ENCODE measurements at places on chromosomes 4 and X.

DNA sequence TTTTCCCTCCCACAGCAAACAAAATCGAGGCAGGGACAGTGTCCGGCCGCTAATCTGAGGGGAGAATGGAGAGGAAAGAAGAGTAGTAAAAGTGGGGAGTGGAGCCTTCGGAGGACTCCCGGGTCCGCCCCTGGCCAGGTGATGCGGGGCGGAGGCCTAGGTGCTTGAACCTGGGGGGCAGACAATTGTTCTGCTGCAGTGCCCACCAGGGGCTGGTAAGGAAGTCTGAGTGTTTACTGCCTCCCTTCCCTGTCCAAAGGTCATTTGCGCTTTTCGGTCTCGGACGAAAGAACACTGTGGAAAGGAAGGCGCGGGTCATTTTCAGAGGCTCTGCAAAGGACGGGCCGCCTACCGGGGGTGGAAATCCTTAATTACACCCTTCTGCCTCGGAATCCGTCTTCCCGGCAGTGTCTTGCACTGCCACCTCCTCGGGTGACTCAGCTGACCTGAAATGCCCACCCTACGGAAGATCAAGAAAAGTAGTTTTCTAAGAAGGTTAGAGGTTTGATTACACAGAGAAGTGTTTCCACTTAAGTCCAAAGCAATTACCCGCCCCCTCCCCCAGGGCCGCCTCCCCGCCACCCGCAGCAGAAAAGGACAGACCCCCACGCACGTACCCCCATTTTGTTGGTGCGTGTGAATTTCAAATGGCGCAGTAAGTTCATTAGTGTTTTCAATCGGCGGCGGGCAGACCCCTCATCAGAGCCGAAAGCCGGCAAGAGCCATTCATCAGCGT, 99.9 kb upstream of the TENM3 start:
- DNase-seq: no peak

DNA sequence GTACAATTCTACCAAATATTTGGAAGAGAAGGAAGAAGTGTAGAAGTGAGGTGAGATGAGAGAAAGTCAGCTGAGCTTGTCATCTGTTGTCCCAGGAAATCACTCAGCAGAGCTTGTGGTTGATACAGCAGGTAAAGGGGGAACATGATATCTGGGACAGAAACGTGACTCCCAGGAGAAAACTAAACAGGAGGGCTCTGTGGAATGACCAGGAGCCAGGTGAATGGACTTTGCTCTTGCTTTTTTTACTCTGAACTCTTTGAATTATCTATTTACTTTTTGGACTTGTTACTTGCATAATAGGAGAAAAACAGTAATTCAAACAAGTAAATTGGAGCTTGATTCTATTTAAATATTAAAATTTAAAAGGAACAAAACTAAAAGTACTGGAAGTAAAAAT, 555.6 kb upstream of the FRG1 start:
- DNase-seq: no peak

- DNase-seq: no peak
Observed at GRCh38 chrX:23919706-23920320, 12.0 kb downstream of the CXorf58 start.

DNA sequence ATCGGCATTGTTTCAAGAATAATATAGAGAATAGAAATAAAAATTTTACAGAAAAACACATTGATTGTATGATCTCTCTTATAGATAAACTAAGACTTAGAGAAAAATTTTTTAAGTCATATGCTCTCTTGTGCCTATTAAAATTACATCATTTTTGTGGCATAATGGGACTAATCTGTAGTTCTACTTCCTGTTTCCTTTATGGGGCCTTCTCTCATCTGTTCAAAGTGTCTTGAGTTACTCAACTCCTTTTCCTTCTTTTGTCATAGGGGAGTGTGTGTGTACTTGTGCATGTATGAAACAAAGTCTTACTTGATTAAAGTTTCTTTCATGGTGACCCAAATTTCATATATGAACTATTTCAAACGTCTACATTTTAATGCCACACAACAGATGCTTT, 1448.9 kb upstream of the TENM3 start:
- peak; percentile 47 for DNase-seq

- DNase-seq: no peak
Observed at GRCh38 chrX:52576946-52577345, 60.1 kb upstream of the XAGE1B start.

GRCh38 chr4:48590884-48591283, 100.8 kb downstream of the ZAR1 start:
- DNase-seq: no peak

- no peak for DNase-seq
Observed at GRCh38 chr4:186016796-186017195, 52.2 kb upstream of the TLR3 start.

DNA sequence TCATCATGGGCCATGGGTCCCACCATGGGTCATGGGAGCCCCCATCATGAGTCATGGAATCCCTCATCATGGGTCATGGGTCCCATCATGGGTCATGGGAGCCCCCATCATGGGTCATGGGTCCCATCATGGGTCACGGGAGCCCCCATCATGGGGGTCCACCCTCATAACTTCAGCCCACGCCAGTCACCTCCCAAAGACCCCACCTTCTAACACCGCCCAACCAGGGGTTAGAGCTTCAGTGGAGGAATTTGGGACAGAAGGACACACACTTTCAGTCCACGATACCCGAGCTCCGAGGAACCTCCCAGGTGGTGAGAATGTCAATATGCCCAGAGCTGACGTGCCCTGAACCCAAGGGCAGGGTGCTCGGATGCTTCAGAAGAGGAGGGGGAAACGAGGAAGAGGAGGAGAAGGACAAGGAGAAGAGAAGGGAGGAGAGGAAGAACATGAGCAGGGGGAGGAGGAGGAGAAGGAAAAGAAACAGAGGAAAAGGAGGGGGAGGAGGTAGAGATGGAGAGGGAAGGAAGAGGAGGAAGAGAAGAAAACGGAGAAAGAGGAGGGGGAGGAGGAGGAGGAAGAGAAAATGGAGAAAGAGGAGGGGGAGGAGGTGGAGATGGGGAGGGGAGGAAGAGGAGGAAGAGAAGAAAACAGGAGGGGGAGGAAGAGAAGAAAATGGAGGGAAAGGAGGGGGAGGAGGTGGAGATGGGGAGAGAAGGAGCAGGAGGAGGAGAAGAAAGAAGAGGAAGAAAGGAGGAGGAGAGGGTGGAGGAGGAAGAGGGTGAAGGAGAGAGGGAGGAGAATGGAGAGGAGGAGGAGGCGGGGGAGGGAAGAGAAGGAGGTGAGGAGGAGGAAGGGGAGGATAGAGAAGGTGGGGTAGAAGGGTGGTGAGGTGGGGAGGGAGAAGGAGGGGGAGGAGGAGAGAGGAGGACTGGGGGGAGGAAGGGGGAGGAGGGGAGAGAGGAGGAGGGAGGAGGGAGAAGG, 17.7 kb downstream of the IL3RA start:
- no peak for DNase-seq

DNA sequence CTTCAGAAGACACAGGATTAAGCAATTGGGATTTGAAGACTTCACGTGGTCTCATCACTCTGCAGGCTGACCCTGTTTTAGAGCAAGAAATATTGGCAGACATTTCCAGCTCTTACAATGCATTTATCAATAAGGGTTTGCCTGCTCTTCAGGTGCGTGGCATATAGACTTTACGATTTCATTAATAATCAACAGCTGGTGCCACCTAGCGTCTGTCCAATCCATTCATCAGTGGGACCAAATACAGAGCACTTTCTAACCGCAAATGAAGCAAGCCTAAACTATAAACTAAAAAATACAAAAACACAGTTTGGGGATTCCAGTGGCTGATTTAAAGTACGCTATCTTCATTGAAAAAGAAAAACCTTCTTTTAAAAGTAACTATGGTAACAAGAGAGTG, 125.4 kb upstream of the DMD start:
- no peak for DNase-seq

DNA sequence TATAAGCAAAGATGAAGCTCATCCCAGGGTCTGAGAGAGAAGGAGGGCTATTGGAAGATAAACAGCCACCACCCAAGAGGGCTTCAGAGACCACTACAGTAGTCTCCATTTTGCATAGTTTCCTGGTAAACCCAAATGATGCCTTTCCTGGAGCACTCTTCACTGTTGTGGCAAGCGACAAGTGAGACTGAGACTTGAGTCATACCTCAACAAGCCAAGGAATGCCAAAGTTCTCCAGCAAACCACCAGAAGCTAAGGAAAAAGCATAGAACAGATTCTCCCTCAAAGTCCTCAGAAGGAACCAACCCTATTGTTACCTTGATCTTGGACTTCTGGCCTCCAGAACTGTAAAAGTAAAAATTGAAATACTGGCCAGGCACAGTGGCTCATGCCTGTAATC, 65.9 kb downstream of the LARP7 start:
- DNase-seq: no peak

GRCh38 chrX:39356119-39356807, 555.0 kb downstream of the MID1IP1 start:
- no peak for DNase-seq

DNA sequence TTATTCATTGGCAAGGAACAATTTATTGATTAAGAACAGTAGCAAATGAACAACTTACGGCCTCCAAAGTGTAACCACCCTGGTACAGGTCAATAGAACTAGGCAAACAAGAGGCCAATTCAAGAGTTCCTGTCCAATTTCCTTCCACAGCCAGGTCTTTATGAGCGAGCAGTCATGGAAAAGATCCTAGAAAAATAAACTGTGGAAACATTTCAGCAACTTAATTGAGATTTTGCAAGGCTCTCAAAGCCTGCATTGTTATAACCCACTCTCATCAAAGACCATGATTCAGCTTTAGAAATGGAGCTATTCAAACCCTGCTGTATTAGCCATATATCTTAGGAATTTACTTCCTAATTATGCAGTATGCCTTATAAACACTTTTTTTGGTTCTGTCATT, 43.6 kb downstream of the UNC5C start:
- DNase-seq: no peak

GRCh38 chr4:87071401-87071800, 136.6 kb downstream of the AFF1 start:
- no peak for DNase-seq

- DNase-seq: no peak
Observed at GRCh38 chrX:96611619-96612362, 72.9 kb upstream of the DIAPH2 start.

DNA sequence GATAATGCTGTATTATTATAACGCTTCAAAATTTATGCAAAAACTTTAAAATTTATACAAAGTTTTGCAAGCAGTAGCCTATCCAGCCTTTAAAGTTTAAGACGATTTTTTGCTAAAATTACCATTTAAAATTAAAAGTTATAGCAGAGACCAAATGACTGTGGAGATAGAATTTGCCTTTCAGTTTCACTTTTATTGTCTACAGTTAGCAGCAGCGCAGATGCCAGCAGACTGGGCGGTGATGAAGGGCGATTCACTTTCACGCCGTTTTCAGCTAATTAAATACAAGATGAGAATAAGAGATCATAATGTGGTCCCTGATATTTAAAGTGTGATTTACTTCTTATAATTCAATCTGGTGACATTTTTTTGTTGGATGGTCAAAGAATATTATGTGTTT, 1381.5 kb upstream of the ADGRL3 start:
- no peak for DNase-seq

DNA sequence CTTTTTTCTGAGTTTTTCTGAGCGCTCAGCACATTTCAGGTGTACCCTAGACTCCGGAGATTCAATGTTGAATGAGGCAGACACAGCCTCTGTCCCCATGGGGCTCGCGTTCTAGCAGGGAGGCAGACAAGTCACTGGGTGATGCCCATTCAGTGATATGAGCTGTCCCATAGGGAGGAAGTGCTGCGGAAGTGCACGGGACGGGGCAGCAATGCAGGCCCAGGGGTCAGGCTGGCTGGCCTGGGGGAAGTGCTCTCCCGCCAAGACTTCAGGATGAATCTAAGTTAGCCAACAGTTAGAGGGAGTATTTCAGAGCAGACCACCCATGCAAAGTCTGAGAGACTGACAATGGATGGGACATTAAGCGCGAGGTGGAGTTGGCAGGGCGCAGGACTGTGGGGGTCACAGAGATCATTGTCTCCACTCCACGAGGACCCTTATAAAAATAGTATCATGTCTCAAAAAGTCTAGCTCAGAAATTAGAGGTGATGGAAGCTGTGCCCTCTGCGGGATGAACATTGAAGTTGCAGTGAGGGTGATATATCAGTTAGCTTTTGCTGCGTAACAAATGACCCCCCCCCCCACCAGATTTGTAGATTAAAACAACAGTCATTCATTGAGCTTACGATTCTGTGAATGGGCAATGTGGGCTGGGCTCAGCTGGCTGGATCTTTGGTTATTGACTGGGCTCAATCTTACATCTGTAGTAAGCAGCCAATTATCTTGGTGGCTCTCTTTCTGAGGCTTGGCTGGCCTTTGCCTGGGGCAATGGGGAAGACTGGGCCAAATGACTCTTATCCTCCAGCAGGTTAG, 16.4 kb downstream of the PSAPL1 start:
- DNase-seq: no peak

DNA sequence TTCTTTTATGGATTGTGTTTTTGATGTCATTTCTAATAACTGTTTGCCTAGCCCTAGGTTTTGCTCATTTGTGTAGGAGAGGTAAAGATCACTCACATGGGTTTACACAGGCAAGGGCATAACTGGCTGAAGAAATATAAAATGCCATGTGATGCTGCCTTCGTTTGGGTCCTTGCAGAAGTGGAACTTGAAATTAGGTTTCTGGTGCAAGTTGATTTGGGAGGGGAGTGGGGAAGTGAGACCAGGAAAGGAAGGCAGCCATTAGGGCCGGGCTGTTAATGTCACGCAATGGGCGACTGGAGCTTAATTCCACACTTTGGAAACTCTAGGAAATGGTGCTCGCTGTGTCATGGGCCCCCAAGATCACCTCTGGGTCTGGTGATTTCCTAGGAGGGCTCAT, 14.5 kb downstream of the CLCN4 start:
- no peak for DNase-seq

GRCh38 chrX:21745756-21746155, 12.2 kb downstream of the SMPX start:
- DNase-seq: no peak

GRCh38 chr4:188439641-188440311, 300.5 kb downstream of the TRIML1 start:
- no peak for DNase-seq

GRCh38 chr4:125991398-125991797, 676.6 kb downstream of the FAT4 start:
- no peak for DNase-seq

DNA sequence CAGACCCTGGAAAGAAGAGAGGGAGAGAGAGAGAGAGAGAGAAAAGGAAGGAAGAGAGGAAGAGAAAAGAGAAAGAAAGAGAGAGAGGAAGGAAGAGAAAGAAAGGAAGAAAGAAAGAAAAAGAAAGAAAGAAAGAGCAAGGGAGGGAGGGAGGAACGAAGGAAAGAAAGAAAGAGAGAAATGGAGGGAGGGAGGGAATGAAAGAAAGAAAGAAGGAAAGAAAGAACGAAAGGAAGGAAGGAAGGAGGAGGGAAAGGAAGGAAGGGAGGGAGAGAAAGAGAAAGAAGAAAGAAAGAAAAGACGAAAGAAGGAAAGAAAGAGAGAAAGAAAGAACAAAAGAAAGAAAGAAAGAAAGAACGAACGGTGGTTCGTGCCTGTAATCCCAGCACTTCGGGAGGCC, 133.4 kb downstream of the HNRNPD start:
- DNase-seq: no peak

DNA sequence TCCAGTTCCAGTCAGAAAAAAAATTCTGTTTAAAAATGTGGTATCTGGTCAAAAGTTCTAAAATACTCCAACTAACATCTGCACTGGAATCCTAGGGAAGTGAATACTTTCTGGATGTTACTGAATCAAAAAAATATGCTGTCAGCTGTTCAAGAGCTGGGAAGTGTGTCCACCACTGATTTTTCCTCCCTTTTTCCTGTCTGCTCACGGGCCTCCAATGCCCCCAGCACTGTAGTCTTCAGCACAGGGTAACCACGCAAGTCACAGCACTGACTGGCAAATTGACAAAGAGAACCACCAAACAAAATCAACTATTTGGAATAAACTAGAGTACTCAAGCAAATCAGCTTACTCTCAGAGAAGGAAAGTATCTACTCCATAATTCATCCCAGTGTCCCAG, 9.9 kb downstream of the VEGFC start:
- no peak for DNase-seq
